ENCODE measurements at places on chromosomes 3 and 15. TPM values are rescaled to one million over a fixed set of nuclear protein-coding genes. Genes with fewer than 3 reads are reported as not detected.

Gene RHOV
- total RNA-seq, result not detected

DNA sequence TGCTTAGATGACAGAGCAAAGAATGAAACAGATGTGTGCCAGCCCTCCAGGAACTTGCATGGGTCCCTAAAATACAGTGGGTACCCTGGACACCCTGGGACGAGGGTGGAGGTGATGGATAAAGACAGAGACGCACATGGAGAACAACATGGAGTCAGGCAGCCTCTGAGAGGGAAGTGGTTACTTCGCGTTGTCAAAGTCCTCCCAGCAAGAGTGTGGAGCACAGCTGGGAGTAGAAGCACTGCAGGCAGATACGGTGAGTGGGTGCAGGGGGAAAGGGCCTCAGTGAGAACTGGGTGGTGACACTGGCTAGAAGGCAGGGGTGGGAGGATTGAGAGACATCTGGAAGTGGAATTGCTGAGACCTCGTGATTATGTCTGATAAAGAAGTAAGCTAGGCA is 70.8 kb upstream of the PRR20G start:
- H3K36me3 ChIP-seq, result peaks cover 3% of the 10 kb centered on the region
- H3K4me3 ChIP-seq, result no peak overlapping the region
- no peak overlapping the region for H3K27ac ChIP-seq
- H3K4me1 ChIP-seq, result no peaks in the 10 kb centered on the region

DNA sequence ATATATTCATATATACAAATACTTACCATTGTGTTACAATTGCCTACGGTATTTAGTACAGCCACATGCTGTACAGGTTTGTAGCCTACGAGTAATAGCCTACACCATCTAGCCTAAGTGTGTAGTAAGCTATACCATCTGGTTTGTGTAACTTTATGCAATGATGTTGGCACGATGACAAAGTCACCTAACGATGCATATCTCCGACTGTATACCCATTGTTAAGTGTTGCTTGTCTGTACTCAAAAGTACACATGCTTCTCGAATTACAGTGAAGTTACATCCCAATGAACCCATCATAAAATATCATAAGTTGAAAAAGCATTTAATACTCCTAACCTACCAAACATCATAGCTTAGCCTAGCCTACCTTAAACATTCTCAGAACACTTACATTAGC is 327.1 kb downstream of the KBTBD8 start:
- peaks cover 14% of the 10 kb centered on the region for H3K4me1 ChIP-seq
- no peak for DNase-seq
- H3K27ac ChIP-seq, result no peak overlapping the region
- no peaks in the 10 kb centered on the region for H3K36me3 ChIP-seq
- no peaks in the 10 kb centered on the region for H3K27me3 ChIP-seq
- no peak overlapping the region for H3K4me3 ChIP-seq

DNA sequence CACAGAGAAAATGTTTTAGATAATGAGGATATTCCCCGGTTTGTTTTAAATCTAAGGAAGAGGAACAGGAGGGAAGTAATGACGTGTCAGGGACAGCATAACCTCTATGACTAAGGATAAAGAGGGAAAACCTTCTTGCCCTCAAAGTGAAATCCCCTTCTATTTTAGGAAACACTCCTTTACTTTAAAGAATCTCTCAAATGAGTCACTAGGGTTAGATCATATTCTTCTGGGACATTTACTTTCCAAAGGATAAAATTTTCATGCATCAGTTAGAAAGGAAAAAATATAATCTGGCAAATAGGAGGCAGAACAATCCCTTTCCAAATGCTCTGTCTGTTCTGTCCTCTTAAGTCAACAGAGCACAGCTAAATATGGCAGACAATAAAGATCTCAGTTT is 43.2 kb upstream of the UBE2E2 start:
- DNase-seq, result no peak
- H3K36me3 ChIP-seq, result no peaks in the 10 kb centered on the region
- no peak overlapping the region for H3K27ac ChIP-seq
- H3K4me1 ChIP-seq, result no peaks in the 10 kb centered on the region

DNA sequence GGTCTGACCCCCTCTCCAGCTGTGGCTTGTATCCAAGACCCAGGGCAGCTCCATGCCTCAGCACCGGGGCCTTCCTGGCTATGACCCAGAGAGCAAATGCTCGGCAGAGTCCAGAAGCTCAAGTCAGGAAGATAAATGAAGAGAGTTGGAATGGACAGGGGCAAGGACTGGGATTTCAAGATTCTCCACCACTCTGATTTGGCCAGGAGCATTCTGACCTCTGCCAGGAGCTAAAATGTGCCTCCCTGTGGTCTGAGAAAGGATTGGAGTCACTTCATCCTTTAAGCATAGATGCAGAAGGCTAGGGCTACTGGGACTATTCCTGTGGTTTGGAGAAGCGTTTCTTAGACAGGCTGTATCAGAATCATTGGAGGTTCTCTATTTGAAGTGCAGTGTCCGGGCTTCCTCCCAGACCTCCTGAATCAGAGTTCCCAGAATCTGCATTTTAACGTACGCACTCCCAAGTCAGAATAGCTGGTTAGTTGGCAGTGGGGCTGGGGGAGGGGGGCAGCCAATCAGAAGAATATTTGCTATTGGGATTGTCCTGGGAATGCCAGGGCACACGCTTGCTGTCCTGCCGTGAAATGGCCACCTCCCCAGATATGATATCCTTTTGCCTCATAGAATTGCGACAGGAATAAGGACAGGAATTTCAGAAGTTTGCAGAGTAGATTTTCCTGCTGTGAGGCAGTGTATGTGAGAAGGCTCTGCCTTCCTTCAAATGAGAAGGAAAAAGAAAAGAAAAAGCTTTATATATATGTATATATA is 57.4 kb downstream of the HRH1 start:
- H3K4me1 ChIP-seq, result peaks cover 7% of the 10 kb centered on the region
- no peak overlapping the region for H3K4me3 ChIP-seq
- DNase-seq, result no peak
- H3K27me3 ChIP-seq, result peaks cover 12% of the 10 kb centered on the region
- H3K27ac ChIP-seq, result no peak overlapping the region

GRCh38 chr15:50764461-50765194 is 878 bp downstream of the SPPL2A start:
- H3K4me3 ChIP-seq, result peak overlapping the region; percentile 92
- peak; percentile 33 for DNase-seq
- no peaks in the 10 kb centered on the region for H3K27me3 ChIP-seq
- H3K27ac ChIP-seq, result peak overlapping the region; percentile 97
- H3K4me1 ChIP-seq, result peaks cover 46% of the 10 kb centered on the region

- no peaks in the 10 kb centered on the region for H3K27me3 ChIP-seq
Measured at GRCh38 chr3:134211797-134212196, 38.9 kb downstream of the RYK start.

GRCh38 chr3:51971350-51971749 is 2.5 kb downstream of the ABHD14B start:
- no peak for DNase-seq
- no peaks in the 10 kb centered on the region for H3K36me3 ChIP-seq
- H3K27ac ChIP-seq, result no peak overlapping the region
- H3K4me1 ChIP-seq, result peaks cover 47% of the 10 kb centered on the region
- no peak overlapping the region for H3K4me3 ChIP-seq
- no peaks in the 10 kb centered on the region for H3K27me3 ChIP-seq

DNA sequence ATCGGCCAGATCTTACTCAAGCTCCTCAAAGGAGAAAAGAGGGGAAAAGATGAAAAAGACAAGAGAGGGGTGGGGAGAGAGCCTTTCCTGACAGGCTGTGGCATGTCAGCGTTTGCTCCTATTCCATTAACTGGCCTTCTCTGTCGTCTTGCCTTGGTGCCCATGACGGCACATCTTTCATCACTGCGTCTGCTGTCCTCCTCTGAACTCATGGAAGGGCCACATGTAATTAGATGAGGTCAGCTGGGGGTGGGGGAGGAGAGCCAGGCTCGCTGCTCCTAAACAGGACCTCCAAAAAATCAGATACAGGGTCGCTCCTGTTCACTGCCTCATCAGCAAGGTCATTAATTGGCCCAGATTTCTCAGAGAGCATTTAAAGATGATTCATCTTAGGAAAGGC is 49.7 kb downstream of the LRTM1 start:
- no peaks in the 10 kb centered on the region for H3K27me3 ChIP-seq
- no peak overlapping the region for H3K27ac ChIP-seq
- H3K36me3 ChIP-seq, result no peaks in the 10 kb centered on the region
- no peaks in the 10 kb centered on the region for H3K4me1 ChIP-seq
- DNase-seq, result no peak

GRCh38 chr3:79361748-79362378 is 405.9 kb downstream of the ROBO1 start:
- no peak overlapping the region for H3K4me3 ChIP-seq
- no peak for DNase-seq
- H3K4me1 ChIP-seq, result no peaks in the 10 kb centered on the region
- no peaks in the 10 kb centered on the region for H3K36me3 ChIP-seq

DNA sequence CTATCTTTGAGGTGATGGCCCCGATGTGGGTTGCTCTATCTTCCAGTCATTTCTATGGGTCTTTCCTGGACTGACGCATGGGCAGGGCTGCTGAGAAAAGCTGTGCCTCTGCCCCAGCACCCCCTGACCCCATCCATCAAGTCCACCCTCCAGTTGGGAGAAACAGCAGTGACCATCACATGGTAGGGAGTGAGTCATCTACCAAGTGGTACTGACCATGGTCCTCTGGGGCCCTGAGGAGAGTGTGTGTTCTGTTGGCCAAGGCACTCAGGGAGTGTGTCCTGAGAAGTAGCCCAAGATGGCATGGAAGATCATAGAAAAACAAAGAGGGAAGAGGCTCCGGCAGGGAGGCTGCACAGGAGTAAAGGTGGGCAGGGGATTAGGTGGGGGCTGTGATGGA is 1.6 kb upstream of the DNAH1 start:
- DNase-seq, result no peak
- no peak overlapping the region for H3K4me3 ChIP-seq
